HTR-8/SVneo (cell line): ENCODE measurements at places on chromosomes 16 and 17.

DNA sequence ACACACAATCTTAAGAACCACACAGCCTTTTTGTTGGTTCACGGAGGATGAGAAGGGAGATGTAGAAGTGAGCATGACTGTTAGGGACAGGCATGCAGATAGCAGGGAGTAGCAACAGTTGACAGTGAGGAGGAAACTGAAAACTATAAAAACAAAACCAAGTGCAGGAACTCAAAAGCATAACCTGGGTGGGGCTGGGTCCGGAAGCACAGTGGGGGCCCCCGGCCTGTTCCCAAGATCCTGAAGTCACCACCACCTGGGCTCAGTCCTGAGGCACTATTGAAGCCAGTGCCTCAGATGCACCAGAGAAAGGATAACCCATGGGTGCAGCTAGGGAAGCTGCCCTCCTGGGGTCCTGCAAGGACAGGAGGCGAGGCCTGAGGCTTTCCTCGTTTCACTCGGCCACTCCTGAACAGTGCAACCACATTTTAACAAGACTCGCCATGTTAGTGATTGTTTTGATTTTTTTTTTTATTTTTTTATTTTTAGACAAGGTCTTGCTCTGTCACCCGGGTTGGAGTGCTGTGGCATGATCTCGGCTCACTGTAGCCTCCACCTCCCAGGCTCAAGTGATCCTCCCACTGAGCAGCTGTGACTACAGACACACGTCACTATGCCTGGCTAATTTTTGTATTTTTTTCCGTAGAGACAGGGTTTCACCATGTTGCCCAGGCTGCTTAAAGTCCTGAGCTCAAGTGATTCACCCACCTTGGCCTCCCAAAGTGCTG lies 27.7 kb upstream of the CBX4 start:
- DNase-seq = no peak

GRCh38 chr16:50440531-50440930 lies 71.7 kb upstream of the BRD7 start:
- no peak for DNase-seq

DNA sequence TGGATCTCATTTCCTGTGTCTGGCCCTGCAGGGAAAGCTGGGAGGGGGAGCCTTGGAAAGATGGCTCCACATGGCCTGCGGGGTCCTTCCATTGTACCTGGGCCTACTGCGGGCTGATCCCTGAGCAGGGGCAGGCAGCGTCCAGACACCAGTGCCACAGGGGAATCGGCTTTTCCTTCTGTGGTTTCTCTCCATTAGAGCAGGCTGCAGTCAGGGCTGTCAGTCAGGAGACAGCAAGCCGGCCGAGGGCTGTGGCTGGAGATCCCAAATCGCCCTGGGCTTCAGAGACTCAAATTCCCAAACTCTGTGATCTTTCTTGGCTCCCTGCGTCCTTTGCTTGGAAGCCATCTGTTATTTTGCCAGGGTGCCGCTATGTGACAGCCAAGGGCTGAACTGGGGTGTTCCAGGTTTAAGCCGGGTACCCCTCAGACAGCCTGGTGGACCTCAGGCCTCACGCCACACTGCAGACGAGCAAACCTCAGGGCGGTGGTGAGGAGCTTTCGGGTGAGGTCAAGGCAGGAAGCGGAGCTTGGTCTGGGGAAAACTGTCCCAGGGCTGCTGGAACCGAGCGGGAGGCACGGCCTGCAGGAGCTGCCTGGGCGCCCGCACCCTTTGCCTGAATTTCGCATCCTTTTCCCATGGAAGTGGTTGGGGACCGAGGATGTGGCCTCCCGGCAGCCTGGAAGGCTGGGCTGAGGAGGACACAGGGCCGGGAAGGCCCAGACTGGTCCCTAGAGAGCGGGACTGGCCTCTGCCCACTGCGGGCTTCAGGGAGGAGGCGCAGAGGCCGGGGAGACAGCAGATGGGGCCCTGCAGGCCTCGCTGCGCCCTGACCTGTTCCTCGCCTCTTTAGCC lies 1.5 kb upstream of the CPNE7 start:
- no peak for DNase-seq

GRCh38 chr17:13385481-13385911 lies 216.2 kb downstream of the HS3ST3A1 start:
- no peak for DNase-seq

- no peak for DNase-seq
These were observed 527 bp downstream of the UNC45B start for GRCh38 chr17:35148144-35148543.

GRCh38 chr17:10171122-10171571 lies 27.3 kb downstream of the GAS7 start:
- DNase-seq = no peak

- no peak for DNase-seq
These were observed 837 bp downstream of the DOC2B start for GRCh38 chr17:180381-181244.
